ENCODE measurements at places on chromosomes 16 and 17. TPM values are rescaled to one million over a fixed set of nuclear protein-coding genes. Genes with fewer than 3 reads are reported as not detected.

Gene SLC5A2
- total RNA-seq: not detected

Gene SCGB1C2
- not detected for total RNA-seq

Gene KRTAP2-1
- not detected for total RNA-seq

Gene CTRB2
- not detected for total RNA-seq

Gene PPY
- total RNA-seq: not detected

Gene MYH10
- 87.5 TPM for total RNA-seq

Gene LLGL2
- 4.6 TPM for total RNA-seq

Gene CCL17
- total RNA-seq: not detected

Gene SCIMP
- total RNA-seq: not detected

Gene ARHGAP23
- total RNA-seq: 66.9 TPM
